ENCODE measurements at places on chromosomes 12 and 14.

DNA sequence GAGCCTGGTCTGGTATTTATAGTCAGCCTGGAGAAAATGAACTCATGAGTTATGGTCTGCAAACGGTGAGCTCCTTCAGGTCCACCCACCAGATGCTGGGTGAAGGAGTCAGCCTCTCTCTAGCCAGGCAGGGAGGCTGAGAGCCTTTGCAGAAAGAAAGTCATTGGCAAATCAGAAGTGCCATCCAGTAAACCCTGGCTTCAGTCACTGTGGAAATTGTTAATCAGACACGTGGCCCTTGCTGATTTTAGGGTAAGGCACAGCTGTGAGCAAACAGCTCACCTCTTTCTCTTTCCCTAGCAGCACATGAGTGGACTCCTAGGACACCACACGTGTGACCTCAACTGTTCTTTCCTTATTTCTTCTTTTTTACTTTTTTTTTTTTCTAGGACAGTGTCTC is 44.9 kb downstream of the CHST11 start:
- DNase-seq = no peak

DNA sequence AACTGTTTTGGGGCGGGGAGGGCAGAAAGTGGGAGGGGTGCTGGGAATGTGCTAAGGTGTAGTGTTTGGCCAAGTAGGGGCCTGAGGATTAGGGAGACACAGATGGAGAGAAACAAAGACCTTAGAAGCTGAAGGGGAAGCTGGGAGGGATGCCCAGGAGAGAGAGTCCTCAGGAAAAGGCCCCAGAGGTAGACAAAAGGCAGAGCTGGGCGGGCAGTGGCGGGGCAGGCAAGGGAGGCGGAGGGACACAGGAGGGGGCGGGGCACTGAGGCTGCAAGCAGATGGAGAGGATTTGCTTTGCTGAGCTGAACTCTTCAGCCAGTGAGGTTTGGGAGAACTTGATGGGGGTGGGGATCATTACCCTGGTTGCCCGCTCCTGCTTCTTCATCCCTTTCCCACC is 2.8 kb downstream of the PTMS start:
- DNase-seq = peak; percentile 66

GRCh38 chr14:22084393-22085281 is 411.0 kb upstream of the OR4E1 start:
- DNase-seq = peak; percentile 50

- DNase-seq = no peak
These were observed 10.3 kb downstream of the EXOC3L4 start for GRCh38 chr14:103104654-103105452.

- no peak for DNase-seq
These were observed 15.0 kb downstream of the TECPR2 start for GRCh38 chr14:102377696-102378095.

GRCh38 chr12:18446061-18446644 is 184.8 kb downstream of the PIK3C2G start:
- DNase-seq = no peak

- DNase-seq = peak; percentile 79
These were observed 15.7 kb upstream of the FBRSL1 start for GRCh38 chr12:132474237-132474741.

- no peak for DNase-seq
These were observed 31.3 kb upstream of the LALBA start for GRCh38 chr12:48601013-48601756.

DNA sequence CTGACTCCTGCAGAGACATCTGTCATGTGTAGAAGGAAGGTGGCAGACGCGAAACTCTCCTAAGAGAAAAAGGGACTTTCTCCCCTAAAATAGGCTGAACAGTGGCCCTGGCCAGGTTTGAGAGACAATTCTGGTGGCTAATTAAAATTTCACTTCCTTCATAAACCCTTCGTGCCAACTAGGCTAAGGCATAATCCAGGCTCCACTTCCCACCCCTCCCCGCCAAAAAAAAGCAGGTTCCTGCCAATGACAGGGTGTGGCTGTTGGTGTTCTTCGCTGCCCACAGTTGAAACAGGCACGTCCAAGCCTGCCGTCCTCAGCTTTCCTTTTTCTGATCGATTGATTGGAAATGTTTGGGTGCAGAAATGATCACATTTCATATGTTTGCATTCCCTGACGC is 144.6 kb downstream of the GCH1 start:
- DNase-seq = peak; percentile 55

- no peak for DNase-seq
These were observed 9.5 kb downstream of the BTG1 start for GRCh38 chr12:92136026-92136730.

GRCh38 chr14:90445011-90445410 is 48.2 kb downstream of the CALM1 start:
- DNase-seq = no peak

GRCh38 chr14:52545584-52546317 is 6.6 kb downstream of the TXNDC16 start:
- no peak for DNase-seq

- no peak for DNase-seq
These were observed 213.7 kb upstream of the SYT10 start for GRCh38 chr12:33653362-33653761.

DNA sequence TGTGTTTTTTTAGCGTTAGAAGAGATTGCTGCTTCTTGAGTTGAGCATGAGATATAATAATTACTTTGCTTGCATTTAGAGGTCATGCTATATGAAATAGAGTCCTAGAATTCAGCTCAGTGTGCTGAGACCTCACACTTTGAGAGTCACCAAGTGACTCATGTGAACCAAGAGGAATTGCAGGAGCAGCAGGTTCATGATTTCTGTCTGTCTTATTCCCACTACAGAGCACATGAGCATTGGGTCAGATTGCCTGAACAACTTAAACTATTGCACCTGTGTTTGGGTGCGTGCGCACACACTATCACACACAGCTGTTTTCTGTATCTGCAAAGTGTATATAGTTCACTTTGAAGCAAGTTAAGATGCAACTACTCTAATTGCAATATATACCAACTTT is 109.3 kb downstream of the FGD4 start:
- no peak for DNase-seq

GRCh38 chr12:10341892-10342509 is 34.3 kb downstream of the KLRD1 start:
- DNase-seq = no peak

GRCh38 chr14:70121521-70121920 is 67.2 kb downstream of the SLC8A3 start:
- DNase-seq = no peak

DNA sequence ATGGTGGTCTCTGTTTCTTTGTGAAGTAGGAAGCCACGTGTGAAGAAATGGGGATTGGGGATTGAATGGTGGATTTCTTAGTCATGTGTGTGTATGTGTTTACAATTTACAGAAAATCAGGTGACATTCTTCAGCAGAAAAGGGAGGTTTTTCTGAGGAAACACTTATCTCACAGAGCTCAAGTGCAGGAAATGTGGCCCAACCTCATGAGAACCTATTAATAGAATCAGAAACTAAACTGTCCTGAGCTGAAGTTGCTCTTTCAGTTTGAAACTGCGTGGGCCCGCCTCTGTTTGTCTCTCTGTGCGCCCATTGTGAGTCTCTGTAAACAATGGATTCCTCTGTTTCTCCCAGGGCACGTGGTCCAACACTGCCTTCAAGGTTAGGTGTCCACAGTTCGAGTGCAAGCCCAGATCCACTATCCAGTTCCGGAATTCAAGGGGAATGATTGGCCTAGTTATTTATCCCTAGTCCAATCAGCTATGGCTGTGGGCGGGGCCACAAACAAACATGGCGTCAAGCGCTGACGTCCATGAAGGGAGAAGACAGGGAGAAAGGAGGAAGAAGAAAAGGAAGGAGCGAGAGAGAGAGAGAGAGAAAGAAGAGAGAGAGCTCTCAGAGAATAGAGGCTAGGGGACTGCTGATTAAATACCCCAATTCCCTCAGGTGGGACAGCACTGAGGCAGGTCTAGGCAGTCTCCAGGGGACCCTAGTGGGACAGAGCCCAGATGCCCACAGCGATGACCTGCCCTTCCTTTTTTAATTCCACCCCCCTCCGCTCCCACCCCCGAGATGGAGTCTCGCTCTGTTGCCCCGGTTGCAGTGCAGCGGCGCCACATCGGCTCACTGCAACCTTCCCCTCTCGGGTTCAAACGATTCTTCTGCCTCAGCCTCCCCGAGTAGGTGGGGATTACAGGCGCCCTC is 31.4 kb upstream of the C12orf76 start:
- peak; percentile 55 for DNase-seq

DNA sequence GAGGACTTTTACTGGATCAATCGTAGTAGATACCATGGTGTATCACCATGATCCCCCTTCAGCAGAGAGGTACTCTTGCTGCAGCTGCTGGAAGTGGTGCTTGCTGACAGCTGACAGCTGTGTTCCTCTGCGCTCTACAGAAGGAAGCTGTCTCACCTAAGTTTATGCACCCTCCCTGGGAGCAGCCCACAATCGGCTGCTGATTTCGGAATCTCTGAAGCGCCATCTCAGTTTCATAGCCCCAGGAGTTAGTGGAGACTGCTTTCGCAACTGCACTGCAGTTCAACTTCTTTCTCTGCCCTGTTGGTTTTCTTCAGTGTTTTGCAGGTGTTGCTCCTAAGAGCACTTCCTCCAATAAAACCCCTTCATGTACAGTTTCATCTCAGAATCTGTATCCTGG is 237.9 kb downstream of the PAWR start:
- no peak for DNase-seq

GRCh38 chr14:92601757-92602417 is 88.3 kb downstream of the RIN3 start:
- DNase-seq = no peak

GRCh38 chr14:32565256-32565655 is 236.2 kb downstream of the AKAP6 start:
- DNase-seq = no peak

DNA sequence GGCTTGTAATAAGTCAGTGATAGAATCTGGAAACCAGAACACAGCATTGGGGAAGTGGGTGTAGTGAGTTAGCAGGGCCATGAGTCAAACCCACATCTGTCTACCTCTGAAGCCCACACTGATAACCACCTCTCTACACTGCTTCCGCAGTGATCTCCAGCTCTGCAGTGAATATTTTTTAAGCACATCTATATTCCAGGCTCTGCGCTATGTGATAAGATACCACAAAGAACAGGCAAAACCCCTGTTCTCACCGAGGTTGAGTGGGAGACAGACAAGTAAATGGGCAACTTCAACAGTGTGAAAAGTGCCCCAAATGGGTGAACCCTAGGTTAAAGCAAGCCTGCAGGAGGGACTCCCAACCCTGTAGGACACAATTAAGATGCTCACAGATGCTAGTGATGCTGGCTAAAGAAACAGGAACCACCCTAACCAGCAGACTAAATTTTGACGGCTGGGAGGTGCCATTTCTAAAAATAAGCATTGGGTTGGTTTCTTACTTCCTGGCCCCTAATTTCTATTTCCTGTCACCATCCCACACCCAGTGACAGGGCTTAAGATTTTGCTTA is 375.0 kb downstream of the DPF3 start:
- no peak for DNase-seq

DNA sequence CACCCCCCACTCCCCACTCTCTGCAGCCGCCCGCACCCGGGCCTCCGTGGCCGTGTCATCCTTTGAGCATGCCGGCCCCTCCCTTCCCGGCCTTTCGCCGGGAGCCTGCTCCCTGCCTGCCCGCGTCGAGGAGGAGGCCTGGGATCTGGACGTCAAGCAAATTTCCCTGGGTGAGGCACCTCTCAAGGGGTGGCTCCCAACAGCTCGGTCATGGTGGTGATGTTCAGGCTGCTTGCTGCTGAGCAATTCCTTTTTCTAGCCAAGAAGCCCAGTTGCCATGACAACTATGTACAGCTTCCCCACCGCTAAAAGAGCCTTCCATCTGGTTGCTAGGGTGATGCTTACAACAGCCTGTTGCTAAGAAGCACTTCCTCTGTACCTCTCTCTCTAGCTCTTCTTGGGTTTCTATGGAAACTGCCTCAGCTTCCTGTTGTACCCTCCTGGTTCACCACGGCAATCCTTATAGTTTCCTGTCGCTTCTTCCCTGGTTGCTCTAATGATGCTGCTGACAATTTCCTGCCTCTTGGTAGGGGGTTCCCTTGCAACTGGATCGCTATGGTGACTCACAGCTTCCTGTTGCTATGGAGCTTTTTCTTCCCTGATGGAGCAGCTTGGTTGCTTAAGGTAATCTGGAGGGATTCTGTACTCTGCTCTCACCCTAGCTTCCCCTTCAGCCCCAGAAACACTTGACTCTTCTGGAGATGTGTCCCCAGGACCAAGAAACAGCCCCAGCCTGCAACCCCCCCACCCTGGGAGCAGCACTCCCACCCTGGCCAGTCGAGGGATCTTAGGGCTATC is 11.0 kb downstream of the ZNF219 start:
- DNase-seq = peak; percentile 59

GRCh38 chr12:18589316-18589715 is 148.5 kb downstream of the PLCZ1 start:
- no peak for DNase-seq

DNA sequence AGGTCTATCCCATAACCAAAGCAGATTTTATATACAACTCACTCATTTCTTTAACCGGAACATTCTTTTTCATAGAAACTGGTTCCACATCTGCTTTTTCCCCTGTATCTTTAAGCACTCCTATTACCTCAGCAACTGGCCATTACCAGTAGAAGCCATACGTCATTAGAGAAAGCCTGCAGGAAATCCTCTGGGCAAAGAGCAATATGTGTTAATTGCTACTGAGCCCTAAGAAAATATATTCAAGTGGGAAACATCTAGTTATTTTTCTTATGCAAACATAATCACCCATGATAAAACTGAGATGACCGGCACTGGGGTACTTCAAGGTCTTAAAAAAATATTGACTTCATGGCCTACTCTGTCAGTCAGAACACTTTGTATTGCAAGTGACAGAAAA is 28.2 kb upstream of the CPSF6 start:
- DNase-seq = no peak

- DNase-seq = no peak
These were observed 980.6 kb downstream of the SLC6A15 start for GRCh38 chr12:83932011-83932410.

DNA sequence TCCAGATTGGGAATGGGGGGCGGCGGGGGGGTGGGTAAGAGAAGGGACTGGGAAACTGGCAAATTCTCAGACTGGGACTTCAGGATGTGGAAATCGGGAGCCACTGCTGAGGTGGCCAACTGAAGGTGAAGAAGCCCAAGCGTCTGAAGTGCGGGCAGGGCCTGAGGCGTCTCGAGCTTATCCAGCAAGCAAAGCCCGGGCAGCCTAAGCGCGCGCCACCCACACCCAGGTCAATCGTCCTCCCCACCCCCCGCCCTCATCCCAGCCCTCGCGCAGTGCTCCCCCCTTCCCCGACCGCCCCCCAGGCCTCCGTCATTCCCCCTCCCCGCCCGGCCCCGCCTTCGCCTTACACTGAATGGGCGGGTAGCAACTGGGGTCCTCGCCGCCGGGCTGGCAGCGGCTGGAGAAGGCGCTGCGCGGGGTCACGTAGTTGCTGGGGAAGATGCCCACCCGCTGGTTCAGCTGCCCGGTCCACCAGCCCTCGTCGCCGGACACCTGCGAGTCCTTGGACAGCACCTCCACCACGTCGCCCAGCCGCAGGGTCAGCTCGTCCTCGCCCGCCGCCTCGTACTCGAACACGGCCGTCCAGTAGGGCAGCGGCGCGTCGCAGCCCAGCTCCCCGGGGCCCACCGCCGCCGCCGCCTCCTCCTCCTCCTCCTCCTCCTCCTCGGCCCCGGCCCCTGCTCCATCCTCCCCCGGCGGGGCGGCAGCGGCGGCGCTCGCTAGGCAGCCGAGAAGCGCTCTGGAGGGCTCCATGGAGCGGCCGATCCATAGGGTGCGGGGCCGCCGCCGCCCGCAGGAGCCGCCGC is 693 bp downstream of the MAP3K9 start:
- DNase-seq = peak; percentile 72
